ENCODE measurements at places on chromosomes 3 and 15. TPM values are rescaled to one million over a fixed set of nuclear protein-coding genes. Genes with fewer than 3 reads are reported as not detected.

DNA sequence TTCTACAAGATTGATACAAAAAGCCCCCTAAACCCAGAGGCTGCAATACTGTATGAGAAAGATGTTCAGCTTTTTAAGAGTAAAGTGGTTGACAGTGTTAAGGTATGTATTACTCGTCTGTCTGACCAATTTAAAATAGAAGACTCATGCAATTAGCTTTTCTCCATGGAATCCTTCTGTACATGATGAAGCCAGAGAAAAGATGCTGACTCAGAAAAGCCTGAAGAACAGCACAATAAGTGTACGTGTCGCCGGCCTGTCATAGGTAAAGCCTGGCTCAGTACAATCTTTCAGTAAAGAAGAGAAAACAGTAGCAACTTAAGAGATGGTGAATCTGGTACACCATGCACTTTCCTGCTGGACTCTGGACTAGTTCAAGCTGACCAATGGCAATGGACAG lies 16.4 kb downstream of the NEK4 start:
- no peak for DNase-seq

- DNase-seq: no peak
Observed at GRCh38 chr3:32832193-32832592, 14.4 kb downstream of the TRIM71 start.

DNA sequence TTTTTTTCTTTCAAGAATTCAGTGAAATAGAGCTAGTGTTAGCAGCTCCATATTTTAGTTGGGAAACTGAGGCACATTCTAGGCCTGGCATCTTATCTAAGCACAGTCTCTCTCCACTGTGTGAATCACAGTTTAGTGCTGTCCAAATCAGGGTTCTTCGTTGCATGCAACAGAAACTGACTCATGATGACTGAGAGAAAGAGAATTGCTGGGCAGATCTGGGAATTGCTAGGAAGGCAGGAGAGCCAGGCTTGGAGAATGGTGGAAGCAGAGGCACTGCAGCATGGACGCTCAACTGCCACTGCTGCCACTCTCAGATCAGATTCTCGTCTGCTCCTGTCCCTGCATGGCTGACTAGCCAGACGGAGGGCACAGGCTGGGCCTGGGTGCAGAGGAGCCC lies 40.7 kb upstream of the CHST2 start:
- no peak for DNase-seq

DNA sequence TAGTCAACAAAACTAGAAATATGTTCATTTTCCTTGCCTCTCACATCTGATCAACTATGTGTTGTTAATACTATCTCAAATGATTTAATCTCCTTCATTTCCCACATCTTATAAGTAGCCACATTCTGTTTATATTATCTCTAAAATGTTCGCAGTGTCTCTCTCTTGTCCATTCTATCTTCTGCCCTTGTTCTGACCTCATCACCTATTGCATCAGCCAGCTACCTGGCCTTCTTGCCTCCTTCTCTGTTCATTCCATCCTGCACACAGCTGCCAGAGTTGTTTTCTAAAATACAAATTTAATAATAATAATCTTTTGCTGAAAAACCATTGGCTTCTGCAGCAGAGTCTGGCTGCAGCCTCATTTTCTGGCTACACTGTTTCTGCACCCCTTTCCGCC lies 75.3 kb upstream of the CCNL1 start:
- no peak for DNase-seq

GRCh38 chr15:71802770-71803169 lies 7.6 kb upstream of the NR2E3 start:
- DNase-seq: no peak

GRCh38 chr3:133448478-133449122 lies 48.7 kb downstream of the BFSP2 start:
- peak; percentile 84 for DNase-seq

- DNase-seq: no peak
Observed at GRCh38 chr3:31028766-31029165, 134.3 kb upstream of the GADL1 start.

DNA sequence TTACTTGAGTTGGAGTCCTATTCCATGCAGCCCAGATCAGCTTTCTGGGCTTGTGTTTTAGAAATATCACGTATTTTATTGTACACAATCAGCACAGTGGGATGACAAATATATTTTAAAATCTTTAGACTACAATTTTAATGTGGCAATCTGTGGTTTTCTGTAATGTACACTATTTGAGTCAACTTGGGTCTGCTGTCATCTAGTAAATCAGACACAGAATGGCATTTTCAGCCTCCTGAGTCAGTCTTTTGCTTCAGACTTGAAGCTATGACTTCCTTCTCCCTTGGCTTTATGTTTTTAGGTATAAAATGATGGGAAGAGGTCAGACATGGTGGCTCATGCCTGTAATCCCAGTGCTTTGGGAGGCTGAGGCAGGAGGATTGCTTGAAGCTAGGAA lies 232.1 kb downstream of the NECTIN3 start:
- DNase-seq: no peak

DNA sequence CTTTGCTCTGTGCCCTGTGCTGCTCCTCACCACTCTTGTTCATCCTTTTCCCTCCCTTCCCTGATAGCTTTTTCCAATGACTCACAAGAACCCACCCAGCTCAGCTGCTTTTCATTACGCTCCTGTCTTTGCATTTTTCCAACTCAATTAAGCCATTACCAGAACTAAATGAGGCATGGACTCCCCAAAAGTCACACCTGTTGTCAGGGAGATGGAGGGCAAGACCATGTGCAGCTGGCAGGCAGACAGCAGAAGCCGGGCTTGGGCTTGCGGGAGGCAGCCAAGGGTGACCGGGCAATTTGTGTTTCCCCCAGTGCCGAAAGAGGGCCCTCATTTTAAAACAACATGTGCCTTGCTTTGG lies 64.3 kb downstream of the CASR start:
- peak; percentile 68 for DNase-seq

DNA sequence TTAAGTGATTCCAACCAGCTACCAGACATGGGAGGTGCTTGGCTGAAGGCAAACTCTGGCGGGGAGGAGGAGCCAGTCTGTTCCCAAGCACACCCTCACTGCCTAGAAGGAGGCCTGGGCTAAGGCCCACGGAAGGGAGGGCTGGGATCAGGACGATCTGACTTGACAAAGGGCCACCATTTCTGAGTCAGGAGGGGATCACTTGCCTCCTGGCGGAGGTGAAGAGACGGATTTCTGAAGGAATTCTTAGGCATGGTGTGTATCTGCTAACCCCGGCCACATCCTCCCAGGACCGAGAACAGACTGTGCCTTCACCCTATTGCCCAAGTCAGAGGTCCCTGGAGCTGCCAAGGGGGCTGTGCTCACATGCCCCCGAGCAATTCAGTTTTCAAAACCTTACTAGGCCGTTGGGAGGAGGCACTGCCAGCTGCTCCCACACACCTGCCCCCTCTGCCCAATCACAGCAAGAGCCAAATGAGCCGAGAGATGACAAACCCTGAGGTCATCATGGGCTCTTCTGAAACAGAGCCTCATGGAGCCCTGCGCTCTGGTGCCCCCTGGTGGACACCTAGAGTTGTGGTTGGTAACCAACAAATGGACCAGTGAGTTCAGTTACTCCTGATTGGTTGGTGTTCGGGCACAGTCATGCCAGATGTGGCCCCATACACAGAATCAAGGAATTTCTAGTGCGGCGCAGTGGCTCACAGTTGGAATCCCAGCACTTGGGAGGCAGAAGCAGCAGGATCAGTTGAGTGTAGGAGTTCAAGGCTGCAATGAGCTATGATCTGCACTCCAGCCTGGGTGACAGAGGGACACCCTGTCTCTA lies 6.5 kb upstream of the TNK2 start:
- peak; percentile 95 for DNase-seq

GRCh38 chr3:5428607-5429516 lies 241.4 kb downstream of the EDEM1 start:
- no peak for DNase-seq

- DNase-seq: no peak
Observed at GRCh38 chr15:66098022-66098363, 155.6 kb downstream of the MEGF11 start.

DNA sequence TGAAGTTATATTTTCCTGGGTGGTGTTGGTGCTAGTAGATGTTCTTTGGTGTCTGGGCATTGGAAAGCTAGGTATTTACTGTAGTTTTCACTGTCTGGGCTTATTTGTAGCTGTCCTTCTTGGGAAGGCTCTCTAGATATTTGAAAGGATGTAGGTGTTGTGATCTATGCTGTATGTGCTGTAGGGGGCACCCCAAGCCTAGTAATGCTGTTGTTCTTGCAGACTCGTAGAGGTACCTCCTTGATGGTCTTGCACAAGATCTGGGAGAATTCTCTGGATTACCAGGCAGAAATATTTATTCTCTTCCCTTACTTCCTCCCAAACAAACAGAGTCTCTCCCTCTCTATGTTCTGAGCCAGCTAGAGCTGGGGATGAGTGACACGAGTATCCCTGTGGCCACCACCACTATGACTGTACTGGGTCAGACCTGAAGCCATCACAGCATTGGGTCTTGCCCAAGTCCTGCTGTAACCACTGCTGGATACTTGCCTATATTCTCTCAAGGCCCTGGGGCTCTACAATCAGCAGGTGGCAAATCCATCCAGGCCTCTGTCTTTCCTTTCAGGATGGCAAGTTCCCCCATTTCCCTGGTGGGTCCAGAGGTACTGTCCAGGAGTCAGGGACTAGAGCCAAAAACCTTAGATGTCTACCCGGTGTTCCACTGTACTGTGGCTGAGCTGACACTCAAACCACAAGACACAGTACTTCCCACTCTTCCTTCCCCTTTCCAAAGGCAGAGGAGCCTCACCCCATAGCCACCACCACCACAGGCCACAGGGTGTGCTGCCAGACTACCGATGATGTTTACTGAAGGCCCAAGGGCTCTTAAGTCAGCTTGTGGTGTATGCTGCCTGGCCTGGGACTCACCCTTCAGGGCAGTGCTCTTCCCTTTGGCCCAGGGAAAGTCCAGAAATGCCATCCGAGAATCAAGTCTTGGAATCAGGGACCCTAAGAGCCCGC lies 195.2 kb upstream of the DPPA4 start:
- DNase-seq: peak; percentile 1

DNA sequence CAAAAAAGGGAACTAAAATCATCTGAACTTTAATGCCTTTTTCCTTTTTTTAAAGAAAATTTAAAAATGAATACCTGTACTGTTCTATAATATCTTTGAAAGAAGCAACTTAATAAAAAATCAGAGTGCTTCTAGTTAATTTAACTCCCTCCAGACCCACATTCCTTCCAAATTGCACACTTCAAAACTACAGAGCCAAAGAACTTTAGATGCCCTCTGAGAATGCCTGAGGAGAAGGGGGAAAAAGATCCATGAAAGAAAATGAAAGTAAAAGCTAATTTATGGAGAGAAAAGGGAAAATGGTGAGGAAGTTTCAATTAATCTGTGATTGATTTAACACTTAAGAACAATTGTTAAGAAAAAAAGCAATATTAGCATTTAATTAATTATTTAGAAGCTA lies 1141.6 kb downstream of the IGSF11 start:
- DNase-seq: no peak

- DNase-seq: peak; percentile 48
Observed at GRCh38 chr3:120567370-120568201, 28.6 kb upstream of the NDUFB4 start.

DNA sequence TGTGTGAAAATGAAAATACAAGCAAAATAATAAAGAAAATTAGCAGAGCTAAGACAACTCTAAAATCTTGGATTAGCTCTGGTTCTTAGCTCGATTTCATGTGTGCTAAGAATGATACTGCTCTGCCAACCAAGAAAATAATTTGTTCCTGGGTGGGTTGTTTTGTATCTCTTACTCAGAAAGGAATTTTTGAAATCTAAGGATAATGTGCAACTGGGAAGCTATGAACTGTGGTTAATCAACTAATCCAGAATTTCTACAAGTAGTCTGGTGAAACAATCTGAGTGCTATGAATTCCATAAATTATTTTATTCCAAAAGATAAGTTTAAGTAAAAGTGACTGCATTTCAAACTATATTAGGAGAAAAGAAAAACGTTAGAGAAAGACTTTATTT lies 92.0 kb downstream of the TFDP2 start:
- DNase-seq: no peak

- DNase-seq: no peak
Observed at GRCh38 chr3:16503191-16503776, 10.2 kb downstream of the RFTN1 start.

- DNase-seq: peak; percentile 82
Observed at GRCh38 chr3:45592830-45593707, 1.5 kb upstream of the LIMD1 start.

DNA sequence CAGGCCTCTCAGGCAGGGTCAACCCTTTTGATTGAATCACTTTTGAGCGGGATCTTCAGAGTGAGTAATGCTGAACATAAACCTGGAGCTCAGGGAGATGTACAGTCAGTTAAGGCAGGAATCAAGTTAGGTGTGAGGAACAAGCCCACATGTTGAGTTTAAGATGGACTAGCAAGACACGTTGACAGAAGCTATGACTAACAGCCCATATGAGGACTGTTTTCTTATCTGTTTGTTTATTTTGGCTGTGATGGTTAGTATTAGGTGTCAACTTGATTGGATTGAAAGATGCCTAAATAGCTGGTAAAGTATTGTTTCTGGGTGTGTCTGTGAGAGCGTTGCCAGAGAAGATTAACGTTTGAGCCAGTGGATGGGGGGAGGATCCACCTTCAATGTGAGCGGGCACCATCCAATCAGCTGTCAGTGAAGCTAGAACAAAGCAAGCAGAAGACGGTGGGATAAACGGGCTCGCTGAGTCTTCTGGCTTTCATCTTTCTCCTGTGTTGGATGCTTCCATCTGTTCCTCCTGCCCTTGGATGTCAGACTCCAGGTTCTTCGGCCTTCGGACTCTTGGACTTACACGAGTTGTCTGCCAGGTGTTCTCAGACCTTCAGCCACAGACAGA lies 232.3 kb upstream of the STAC start:
- no peak for DNase-seq

DNA sequence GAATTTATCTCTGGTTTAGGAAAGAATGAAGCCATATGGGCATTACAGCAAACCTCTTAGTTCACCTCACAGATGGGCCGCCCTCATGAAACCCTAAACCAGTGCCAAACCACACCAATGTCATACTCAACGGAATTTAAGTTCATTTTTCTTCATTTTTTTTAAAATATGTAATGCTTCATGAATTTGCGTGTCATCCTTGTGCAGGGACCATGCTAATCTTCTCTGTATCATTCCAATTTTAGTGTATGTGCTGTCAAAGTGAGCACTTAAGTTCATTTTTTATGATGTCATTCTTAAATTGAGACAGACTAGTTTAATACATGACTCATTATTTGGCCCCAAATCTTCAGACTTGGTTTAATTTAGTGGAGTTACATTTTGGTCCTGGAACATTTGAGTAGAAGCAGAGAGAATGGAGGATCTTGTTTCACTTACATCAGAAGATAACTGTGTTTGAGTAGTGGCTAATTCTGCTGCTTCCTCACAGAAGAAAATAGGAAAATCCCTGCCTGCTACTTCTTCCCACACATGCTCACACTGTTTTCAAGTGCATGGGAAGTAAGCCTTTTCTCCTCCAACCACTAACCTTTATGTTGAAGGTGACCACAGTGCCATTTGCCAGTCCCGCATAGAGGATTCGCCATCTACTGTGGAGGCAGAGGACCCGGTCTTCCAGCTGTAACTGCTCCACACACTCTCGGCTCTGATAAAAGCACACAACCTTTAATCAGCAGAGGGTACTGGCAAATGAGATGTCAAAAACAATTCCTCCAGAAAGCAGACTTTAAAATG lies 63.3 kb downstream of the ZNF106 start:
- DNase-seq: no peak

- DNase-seq: peak; percentile 31
Observed at GRCh38 chr3:41202075-41202833, 2.9 kb downstream of the CTNNB1 start.

RASSF1 gene
- total RNA-seq: 33.9 TPM

DAZL gene
- total RNA-seq: not detected

TBC1D23 gene
- 23.4 TPM for total RNA-seq

CPNE9 gene
- not detected for total RNA-seq

GOLGA6L10 gene
- total RNA-seq: 0.49 TPM

DUOXA1 gene
- not detected for total RNA-seq

PLA2G4D gene
- not detected for total RNA-seq

Data from OCI-LY7 (cell line).